K562 (cell line): ENCODE measurements at places on chromosomes 1 and 21. TPM values are rescaled to one million over a fixed set of nuclear protein-coding genes. Genes with fewer than 3 reads are reported as not detected.

SRGAP2 gene
- 50.7 and 54.7 TPM in 2 replicates for total RNA-seq

KPRP gene
- total RNA-seq = not detected in 2 replicates

SLFNL1 gene
- 0.07 TPM in 1 of 2 replicates, not detected in the other for total RNA-seq

CELA3A gene
- 5.4 and 5.7 TPM in 2 replicates for total RNA-seq

BMP8A gene
- 0.16 and 0.31 TPM in 2 replicates for total RNA-seq

POTED gene
- not detected in 2 replicates for total RNA-seq

RIT1 gene
- total RNA-seq = 22.9 and 23.1 TPM in 2 replicates

NUF2 gene
- total RNA-seq = 42.5 and 48.0 TPM in 2 replicates

MANEAL gene
- total RNA-seq = 2.0 and 2.2 TPM in 2 replicates

ANKRD35 gene
- 0.07 TPM in 1 of 2 replicates, not detected in the other for total RNA-seq

DNA sequence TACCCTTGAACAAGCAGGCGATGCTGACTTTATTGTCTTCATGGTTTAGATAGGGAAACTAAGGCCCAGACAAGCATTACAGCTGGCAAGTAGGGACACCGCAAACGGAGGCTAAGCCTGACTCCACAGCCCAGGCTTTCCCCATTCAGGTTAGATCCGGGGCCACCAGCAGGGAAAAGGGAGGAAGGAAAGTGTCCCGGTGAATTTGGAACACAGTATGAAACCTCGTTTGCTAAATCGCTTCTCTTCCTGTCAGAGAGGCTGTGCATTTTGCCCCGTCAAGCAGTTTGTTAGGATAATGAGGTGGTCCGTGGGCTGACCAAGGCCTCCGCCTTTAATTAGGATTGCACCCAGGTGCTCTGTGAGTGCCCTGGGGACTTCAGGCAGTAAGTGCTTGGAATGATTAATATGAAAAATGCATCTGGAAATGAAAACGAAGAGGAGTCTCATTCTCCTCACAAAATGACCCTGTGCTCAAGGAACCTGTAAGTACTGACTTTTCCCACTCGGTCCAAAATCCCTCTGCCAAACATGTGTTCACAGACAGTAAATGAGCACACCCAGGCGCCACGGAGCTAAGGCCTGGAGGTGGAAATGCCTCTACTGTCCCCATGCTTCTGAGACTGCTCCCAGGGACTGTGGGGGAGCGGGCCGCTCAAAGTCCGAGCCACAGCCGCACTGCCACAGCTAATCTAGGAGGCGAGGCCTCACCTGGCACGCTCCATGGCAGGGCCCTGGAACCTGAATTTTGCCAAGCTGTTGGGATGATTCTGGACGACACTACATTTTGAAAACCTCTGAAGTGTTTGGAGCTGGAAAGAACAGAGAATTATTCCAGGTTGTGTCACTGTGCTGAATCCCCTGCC is 234.1 kb downstream of the SDCCAG8 start:
- no peaks in the 10 kb centered on the region for H3K36me3 ChIP-seq
- H3K4me3 ChIP-seq = no peak overlapping the region
- no peaks in the 10 kb centered on the region for H3K4me1 ChIP-seq

- no peaks in the 10 kb centered on the region; the same call in 2 of the 3 replicates for H3K36me3 ChIP-seq
- H3K4me1 ChIP-seq = no peaks in the 10 kb centered on the region
Measured at GRCh38 chr1:42231253-42231652, 66.7 kb upstream of the GUCA2A start.

- H3K4me3 ChIP-seq = peak overlapping the region; percentile 12; the same call in 1 of the 2 replicates
- peaks cover 19% of the 10 kb centered on the region for H3K27me3 ChIP-seq
- H3K27ac ChIP-seq = no peak overlapping the region
Measured at GRCh38 chr1:20151906-20152598, 12.9 kb downstream of the PLA2G2F start.

DNA sequence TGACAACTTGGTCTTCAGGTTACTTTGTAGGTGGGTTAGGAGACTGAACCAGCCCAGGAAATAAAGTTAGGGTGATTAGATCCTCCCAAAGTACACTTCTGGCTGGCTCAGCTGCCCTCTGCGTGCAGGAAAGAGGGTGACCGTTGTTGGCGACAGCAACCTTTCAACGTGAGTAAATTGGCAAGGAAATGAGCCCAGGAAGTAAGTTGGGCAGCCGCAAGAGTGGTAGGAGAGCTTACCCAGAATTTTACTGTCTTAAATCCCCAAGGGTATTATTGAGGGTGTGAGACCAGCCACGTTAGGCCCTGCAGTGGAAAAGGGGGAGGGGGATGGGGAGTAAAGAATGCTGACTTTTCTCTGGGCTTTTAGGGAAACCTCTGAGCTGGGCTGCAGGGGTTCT is 1.6 kb downstream of the TENT5C start:
- DNase-seq = no peak
- H3K4me3 ChIP-seq = peak overlapping the region; percentile 70
- peaks cover 55% of the 10 kb centered on the region for H3K4me1 ChIP-seq
- H3K27me3 ChIP-seq = no peaks in the 10 kb centered on the region
- no peaks in the 10 kb centered on the region; the same call in 1 of the 3 replicates for H3K36me3 ChIP-seq

GRCh38 chr1:89351597-89352311 is 12.1 kb upstream of the GBP6 start:
- H3K27ac ChIP-seq = no peak overlapping the region
- no peak for DNase-seq
- H3K4me3 ChIP-seq = no peak overlapping the region
- H3K4me1 ChIP-seq = no peaks in the 10 kb centered on the region
- no peaks in the 10 kb centered on the region; the same call in 1 of the 2 replicates for H3K27me3 ChIP-seq
- no peaks in the 10 kb centered on the region for H3K36me3 ChIP-seq

- H3K4me3 ChIP-seq = no peak overlapping the region
- H3K27me3 ChIP-seq = no peaks in the 10 kb centered on the region
- H3K4me1 ChIP-seq = peaks cover 33% of the 10 kb centered on the region
- no peaks in the 10 kb centered on the region for H3K36me3 ChIP-seq
Measured at GRCh38 chr1:207903767-207904166, 7.2 kb downstream of the CD34 start.

- no peaks in the 10 kb centered on the region for H3K27me3 ChIP-seq
- H3K4me3 ChIP-seq = no peak overlapping the region
- H3K4me1 ChIP-seq = no peaks in the 10 kb centered on the region
- H3K36me3 ChIP-seq = no peaks in the 10 kb centered on the region
- no peak for DNase-seq
Measured at GRCh38 chr1:56355422-56355821, 223.9 kb downstream of the PLPP3 start.

DNA sequence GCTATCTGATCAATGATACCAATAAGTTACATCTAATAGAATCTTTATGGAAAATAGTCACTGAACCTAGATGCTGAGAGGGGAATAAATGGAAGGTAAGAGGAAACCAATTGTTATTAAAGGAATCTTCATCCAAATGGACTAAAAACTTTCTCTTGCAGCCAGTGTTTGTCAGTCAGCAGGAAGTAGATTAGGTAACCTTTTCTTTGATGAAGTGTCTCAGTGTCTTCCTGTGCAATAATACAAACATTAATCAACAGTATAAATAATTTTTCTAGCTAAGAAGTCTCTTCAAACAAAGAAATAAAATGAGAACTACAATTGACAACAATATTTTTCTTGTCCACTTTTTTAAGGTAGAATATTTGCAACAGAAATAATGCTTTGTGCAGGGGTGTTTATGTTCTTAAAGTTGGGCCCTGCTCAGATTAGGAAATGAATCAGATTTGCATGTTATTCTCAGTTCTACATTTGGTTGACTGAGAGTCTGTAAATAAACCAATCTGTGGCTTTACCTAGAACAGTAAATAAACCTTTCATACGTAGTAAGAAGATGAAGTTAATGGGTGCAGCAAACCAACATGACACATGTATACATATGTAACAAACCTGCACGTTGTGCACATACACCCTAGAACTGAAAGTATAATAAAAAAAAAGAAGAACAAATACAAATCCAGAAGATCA is 391.4 kb downstream of the MRPL39 start:
- H3K4me3 ChIP-seq = no peak overlapping the region
- H3K36me3 ChIP-seq = no peaks in the 10 kb centered on the region
- H3K27me3 ChIP-seq = no peaks in the 10 kb centered on the region
- H3K27ac ChIP-seq = no peak overlapping the region
- no peaks in the 10 kb centered on the region for H3K4me1 ChIP-seq

GRCh38 chr1:1068517-1069055 is 5.5 kb downstream of the RNF223 start:
- no peaks in the 10 kb centered on the region for H3K36me3 ChIP-seq
- H3K4me1 ChIP-seq = peaks cover 88% of the 10 kb centered on the region
- DNase-seq = peak; percentile 51
- peaks cover 4% of the 10 kb centered on the region; the same call in 1 of the 2 replicates for H3K27me3 ChIP-seq
- no peak overlapping the region for H3K27ac ChIP-seq
- H3K4me3 ChIP-seq = peak overlapping the region; percentile 48

DNA sequence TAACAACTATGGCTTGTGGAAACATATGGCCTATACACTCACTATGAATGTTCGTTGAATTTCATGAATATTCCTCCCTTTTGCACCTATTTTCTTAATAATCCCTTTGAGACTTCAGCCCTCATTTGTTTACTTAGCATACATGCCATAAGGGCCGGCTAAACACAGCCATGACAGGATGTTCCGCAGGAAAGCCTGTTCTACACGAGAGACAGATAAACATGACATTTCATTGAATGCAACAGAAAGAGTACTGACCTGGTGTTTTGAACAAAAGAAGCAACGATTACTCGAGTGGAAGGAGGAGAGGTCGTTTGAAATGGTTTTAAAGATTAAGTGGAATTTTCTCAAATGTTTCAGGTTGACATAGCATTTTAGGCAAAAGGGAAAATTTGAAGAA is 459.5 kb upstream of the CXADR start:
- no peaks in the 10 kb centered on the region for H3K27me3 ChIP-seq
- H3K36me3 ChIP-seq = no peaks in the 10 kb centered on the region

GRCh38 chr1:67830928-67831830 is 2.1 kb downstream of the GNG12 start:
- peaks cover 18% of the 10 kb centered on the region for H3K4me1 ChIP-seq
- H3K36me3 ChIP-seq = no peaks in the 10 kb centered on the region
- H3K4me3 ChIP-seq = peak overlapping the region; percentile 51; the same call in 1 of the 2 replicates
- H3K27me3 ChIP-seq = peaks cover 21% of the 10 kb centered on the region
- no peak overlapping the region for H3K27ac ChIP-seq

DNA sequence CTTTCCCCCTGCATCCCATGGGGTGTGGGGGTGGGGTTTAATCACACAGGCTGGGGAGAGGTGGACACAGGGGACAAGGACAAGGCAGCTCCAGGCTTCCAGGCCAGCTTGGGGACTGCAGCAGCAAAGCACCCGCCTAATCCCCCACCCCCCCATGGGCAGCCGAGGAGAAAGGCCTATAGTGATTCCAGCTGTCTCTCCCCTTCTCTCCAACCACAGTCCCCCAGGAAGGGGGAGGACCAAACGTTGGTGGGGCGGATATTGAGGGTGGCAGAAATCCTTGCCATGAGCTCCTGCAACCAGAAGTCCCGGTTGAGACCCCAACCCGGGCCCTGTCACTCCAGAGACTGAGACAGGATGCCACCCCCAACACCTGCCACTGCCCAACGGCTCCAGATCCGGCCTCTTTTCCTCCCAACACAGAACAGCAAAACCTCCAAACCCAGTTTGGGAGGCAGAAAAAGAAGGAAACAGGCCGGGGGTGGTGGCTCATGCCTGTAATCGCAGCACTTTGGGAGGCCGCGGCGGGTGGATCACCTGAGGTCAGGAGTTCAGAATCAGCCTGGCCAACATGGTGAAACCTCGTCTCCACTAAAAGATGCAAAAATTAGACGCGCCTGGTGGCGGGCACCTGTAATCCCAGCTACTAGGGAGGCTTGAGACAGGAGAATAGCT is 1.7 kb downstream of the EPHA2 start:
- H3K36me3 ChIP-seq = no peaks in the 10 kb centered on the region
- DNase-seq = no peak
- no peak overlapping the region for H3K4me3 ChIP-seq
- H3K27ac ChIP-seq = no peak overlapping the region

- no peak overlapping the region for H3K4me3 ChIP-seq
- DNase-seq = no peak
- no peak overlapping the region for H3K27ac ChIP-seq
- H3K4me1 ChIP-seq = no peaks in the 10 kb centered on the region
- no peaks in the 10 kb centered on the region for H3K36me3 ChIP-seq
Measured at GRCh38 chr21:45910548-45911221, 70.9 kb upstream of the COL6A1 start.

- H3K27ac ChIP-seq = no peak overlapping the region
- H3K4me1 ChIP-seq = 0 out of 2 replicates have a peak, but pooled peaks cover 3% of the 10 kb centered on the region
- H3K4me3 ChIP-seq = no peak overlapping the region
- H3K36me3 ChIP-seq = no peaks in the 10 kb centered on the region
Measured at GRCh38 chr1:11523261-11523660, 44.3 kb downstream of the DISP3 start.

DNA sequence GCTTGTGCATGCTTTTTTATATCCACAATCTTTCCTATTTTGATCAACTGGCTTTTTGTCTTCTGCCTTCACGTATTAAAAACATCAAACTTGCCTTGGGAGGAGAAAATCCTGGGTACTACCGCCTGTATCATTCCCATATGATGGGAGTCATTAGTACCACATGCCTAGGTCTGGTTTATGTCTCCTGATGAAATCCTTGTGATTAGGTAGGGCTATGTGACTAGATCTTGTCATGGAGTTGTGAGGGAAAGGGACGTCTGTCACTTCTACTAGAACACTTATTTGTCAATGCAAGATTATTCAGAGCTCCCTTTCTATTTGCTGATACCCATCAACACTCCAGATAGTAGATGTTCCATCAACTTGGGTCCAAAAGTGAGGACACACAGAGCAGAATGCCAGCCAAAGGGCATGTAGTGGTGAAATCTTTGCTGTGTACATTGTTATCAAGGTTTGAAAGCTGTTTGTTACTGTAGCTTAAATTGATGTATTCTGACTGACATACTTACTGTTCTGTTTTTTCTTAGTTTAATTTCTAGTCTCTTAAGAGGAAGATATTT is 621.8 kb upstream of the NR5A2 start:
- no peak overlapping the region for H3K4me3 ChIP-seq
- no peak for DNase-seq
- H3K27me3 ChIP-seq = no peaks in the 10 kb centered on the region
- no peak overlapping the region for H3K27ac ChIP-seq

DNA sequence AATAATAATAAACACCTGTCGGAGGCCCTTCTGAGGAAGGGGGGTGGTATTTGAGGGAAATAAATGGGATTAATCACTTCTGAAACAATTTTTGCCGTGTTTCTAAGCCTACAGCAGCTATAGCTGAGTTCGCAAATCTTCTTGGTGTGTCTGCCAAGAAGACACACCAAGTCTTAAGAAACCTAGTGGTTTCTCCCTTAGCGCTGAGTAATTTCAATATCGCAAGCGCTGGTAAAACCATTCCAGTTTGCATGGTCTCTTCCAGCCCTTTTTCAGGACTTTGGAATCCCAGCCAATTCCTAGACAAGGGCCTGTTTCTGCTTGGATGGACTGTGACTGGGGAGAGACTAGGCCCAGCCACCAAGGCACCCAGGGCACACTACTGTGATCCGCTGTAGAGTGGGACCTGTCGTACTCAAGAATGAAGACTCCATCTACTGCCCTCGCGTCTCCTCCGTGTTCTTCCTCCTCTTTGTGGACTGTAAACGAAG is 7.5 kb upstream of the LHX8 start:
- H3K27me3 ChIP-seq = peaks cover 40% of the 10 kb centered on the region
- H3K36me3 ChIP-seq = no peaks in the 10 kb centered on the region
- peaks cover 12% of the 10 kb centered on the region for H3K4me1 ChIP-seq
- no peak overlapping the region for H3K4me3 ChIP-seq
- no peak overlapping the region for H3K27ac ChIP-seq
- DNase-seq = no peak

GRCh38 chr1:193411714-193412113 is 225.3 kb upstream of the B3GALT2 start:
- no peaks in the 10 kb centered on the region for H3K4me1 ChIP-seq
- H3K27ac ChIP-seq = no peak overlapping the region
- H3K27me3 ChIP-seq = no peaks in the 10 kb centered on the region
- H3K4me3 ChIP-seq = no peak overlapping the region
- DNase-seq = no peak
- no peaks in the 10 kb centered on the region; the same call in 2 of the 3 replicates for H3K36me3 ChIP-seq

- no peak for DNase-seq
- H3K36me3 ChIP-seq = no peaks in the 10 kb centered on the region
- no peaks in the 10 kb centered on the region for H3K27me3 ChIP-seq
Measured at GRCh38 chr1:25765923-25766589, 33.9 kb upstream of the SELENON start.
